ENCODE measurements at places on chromosomes 16 and 17.
A peak's percentile ranks its signal among the peaks of the same experiment; 100 is the strongest.

DNA sequence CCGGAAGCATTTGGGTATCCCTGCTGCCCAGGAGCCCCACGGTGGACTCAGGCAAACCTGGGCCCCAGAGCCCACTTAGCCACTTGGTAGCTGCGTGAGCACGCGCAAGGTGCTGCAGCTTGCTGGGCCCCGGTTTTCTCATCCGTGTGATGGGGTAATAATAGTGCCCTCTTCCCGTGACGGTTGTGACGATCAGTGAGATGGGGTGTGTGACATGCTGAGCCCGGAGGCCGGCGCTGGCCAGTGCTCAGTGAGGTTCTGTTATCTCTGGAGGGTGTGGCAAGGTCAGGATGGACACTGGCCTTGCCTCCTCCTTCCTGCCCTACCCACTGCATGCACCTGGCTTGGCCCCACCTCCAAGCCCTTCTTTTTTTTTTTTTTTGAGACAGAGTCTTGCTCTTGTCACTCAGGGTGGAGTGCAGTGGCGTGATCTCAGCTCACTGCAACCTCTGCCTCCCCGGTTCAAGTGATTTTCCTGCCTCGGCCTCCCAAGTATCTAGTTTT is 82.6 kb downstream of the RAP1GAP2 start:
- no peak for DNase-seq

- no peak for DNase-seq
Observed at GRCh38 chr16:71672803-71673581, 47.0 kb downstream of the MARVELD3 start.

- peak; percentile 21 for DNase-seq
Observed at GRCh38 chr17:35849469-35850348, 19.0 kb downstream of the HEATR9 start.

GRCh38 chr17:78381601-78382232 is 3.3 kb downstream of the PGS1 start:
- DNase-seq, result no peak
